Fibroblast of skin of abdomen (primary cell): ENCODE measurements at places on chromosomes 7 and 10.

- no peak for DNase-seq
Observed at GRCh38 chr7:157830331-157830730, 493.5 kb downstream of the DNAJB6 start.

- DNase-seq = no peak
Observed at GRCh38 chr10:34835908-34836508, 20.9 kb upstream of the PARD3 start.

DNA sequence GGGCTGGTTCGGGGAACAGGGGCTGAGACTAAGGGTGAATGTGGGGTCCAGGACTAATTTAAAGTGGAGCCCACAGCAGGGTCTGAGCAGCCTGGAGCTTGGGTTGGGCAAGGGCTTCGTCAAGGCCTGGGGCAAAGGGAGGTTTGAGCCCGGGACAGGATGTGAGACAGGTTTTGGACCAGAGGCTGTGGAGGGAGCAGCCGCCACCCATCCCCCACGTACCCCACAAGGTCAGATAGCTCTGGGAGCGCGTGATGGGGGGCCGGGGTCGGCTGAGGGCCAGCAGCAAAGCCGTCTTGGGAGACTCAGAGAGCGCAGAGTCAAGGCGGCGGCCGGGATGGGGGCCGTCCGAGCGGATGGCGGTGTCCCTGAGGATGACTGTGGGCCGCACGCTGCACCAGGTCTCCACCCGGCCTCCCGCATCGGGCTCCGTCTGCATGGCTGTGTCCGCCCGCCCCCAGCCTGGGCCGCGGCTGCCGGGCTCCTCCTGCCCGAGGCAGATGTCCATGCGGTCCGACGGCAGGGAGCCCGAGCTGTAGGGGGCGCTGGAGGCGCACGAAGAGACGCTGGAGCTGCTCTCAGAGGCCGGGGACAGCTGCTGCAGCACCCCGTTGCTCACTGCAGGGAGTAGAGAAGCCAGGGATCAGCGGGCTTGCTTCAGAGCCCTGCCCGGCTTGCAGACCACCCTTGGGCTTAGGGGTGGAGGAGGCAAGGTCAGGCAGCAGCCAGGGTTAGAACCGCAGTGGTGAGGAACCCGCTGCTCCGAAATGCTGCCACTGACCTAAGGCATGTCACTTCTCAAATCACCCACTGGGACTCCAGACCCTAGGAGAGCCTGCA, 12.1 kb downstream of the PDZD7 start:
- DNase-seq = peak; percentile 77

DNA sequence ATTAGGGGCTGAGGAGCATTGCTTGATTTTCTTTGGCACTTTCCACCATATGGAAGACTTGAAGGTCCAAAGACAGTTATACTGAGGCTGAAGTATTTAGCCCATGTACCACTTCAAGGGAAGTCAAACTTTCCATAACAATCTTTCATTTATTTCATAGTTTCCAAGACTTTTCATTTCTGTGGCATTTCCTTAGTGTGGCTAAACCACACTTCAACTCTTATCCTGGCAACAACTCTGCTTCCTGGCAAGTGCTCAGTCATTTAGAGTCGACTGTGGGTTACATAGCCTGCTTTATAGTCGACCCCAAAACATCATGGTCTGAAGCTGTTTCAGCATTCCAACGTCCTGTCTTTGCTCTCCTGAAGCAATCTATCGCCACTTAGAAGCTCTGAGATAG, 343.0 kb upstream of the SEMA3D start:
- peak; percentile 96 for DNase-seq

DNA sequence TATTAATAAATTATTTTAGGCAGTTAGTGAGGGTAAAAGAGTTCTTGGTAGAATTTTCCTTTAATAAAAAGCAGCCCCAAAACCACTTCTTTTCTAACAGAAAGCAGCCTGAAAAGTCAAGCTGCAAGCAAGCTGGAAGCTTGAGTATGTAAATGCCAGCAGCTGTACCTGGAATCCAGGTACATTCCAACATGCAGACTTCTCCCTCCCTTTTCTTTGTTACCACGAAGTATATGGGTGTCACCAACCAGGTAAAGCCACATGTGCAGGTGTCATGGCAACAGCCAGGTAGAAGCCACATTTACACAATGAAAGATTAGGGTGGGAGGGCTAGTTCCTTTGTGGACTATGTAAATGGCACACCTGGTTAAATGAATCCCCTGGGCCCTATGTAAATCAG, 114.6 kb downstream of the EPC1 start:
- no peak for DNase-seq

DNA sequence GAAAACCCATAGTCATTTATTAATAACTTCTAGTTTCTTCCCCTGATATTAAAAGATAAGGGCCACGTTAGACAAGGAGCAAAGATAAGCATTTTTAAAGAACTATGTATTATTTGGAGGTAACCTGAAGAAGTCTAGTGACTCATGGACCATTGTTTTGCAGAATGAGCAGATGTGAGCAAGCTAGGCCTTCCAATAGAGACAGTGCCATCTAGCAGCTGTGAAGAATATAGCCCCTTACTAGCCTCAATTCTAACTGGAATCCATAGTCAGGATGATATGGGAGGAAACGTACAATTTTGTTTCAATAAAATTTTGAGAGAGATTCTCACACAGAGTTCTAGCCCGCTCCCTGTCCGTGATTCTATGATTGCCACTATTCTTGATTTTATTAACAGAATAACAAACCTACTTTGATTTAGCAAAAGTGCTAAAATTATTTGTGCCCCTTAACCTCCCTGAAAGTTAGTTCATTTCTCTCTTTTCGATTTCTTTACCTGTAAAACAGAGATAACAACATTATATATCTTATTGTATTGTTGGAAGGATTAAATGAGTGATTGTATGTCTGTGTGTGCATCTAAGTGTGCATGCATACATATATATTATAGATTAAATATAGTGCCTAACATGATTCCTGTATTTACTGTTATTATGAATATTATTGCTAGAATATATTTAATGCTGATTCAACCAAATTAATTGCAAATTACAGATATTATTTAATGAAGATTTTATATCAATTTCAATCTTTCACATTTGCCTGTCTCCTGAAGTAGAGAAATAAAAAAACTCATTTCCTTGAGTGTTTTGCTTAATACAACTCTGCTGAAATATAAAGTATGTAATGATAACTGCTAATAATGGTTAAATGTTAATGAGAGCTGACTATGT, 22.7 kb downstream of the FAM237B start:
- DNase-seq = peak; percentile 68

DNA sequence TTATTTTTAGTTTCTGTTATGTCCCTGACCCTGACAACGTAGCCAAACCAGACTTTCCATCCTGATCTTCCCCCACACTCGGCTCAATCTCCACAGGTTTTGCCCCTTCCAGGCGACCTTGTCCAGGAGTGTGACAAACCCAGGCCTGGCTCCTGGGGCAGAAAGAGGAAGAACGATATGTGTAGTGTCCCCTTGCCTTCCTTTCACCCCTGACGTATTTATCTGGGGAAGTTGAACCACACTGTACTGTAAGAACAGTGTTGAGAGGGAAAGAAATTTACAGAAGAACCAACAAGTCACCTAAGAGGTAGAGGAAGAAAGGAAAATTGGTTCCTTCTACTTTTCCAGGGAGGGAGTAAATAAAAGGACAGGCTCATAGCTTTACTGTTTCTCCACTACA, 158.0 kb downstream of the VTI1A start:
- DNase-seq = no peak

GRCh38 chr10:126661356-126661755, 9.1 kb downstream of the C10orf90 start:
- peak; percentile 2 for DNase-seq

- DNase-seq = no peak
Observed at GRCh38 chr10:54854389-54854788, 53.4 kb upstream of the PCDH15 start.

DNA sequence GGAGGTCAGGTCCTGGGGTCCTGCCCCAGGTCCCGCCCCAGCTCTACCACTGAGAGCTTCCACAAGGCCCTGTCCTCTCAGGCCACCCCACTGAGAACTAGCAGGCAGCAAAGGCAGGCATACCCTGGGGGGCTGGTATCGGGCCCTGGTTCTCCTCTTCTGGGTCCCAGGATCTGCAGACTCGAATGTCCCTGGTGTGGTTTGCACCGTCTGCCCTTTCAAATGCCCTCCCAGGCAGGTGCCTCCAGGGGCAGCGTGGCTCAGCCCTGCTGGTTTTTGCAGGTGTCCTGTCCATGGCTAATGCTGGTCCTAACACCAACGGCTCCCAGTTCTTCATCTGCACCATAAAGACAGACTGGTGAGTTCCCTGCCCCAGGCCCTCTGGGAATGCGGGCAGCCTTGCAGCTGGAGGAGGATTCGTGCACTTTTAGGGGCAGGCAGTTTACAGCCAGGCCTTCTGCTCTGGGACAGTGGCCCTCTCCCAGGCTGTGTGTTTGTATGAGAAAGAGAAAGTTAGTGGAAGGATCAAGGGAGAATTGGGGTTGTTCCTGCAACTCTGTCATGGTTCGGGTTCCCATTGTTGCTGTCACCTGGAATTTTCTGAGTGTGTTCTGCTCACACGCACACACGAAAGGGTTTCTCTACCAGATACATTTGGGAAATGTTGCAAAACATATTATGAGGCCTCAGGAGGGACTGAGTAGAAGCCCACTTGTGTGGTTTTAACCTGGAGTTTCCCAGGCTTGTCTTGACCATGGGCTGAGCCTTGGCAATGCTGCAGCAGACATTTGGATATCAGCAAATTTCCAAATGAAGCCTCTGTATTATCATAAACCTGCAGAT, 5.0 kb downstream of the PPIF start:
- no peak for DNase-seq

DNA sequence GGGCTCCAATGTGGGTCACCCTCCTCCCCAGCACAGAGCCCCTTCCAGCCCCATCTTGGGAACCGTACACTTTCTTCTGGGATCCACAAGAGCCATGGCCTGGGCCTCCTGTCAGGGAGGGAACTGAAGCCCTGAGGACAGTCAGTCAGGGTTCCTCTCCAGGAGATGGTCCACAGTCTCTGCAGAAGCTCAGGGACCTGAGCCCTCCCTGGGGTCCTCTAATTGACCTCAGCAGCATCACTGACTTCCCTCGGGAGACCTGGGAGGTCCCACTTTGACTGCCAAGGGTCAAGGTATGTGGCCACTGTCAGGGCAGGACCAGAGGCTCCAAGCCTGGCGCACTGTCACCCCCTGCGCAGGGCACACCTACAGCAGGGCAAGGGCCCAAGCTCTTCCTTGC, 32.3 kb downstream of the NOD1 start:
- no peak for DNase-seq

DNA sequence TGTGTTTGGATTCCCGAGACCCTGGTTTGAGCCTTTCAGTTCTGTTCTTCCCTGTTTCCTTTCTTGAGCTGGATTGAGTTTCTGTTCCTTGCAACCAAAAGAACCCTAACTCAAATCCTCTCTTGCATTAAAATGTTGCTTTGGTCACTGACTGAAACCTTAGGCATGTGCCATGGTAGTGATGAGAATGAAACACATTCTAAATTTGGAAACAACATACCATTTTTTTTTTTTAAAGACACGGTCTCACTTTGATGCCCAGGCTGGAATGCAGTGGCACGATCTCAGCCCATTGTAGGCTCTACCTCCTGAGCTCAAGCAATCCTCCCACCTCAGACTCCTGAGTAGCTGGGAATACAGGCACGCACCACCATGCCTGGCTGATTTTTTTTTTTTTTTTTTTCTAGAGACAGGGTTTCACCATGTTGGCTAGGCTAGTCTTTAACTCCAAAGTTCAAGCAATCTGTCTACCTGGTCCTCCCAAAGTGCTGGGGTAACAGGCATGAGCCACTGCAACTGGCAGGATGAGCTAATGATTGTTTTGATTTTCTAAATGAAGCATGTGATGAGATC, 8.4 kb downstream of the THAP5 start:
- peak; percentile 13 for DNase-seq

DNA sequence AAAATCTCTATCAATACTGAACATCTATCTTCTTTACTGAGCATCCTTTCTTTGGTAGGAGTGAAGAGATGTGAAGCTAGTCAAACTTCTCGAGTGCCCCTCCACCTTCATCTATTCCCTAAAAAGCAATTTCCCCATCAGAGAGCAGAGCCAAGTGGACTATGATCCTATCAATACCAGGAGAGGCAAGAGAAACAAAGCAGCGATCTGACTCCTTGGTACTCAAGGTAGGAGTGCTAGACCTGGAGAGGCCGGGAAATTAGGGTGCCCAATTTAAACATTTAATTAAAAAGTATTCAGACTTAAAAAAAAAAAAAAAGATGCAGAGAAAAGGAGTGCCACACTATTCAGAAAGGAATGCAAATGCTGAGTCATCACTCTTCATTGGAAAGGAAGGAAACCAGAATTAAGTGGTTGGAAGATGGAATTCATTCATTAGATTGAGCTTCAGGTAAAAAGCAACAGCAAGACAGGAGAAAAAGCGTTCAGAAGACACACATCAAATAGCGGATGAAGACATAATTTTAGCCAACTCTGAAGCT, 1.6 kb downstream of the TIAL1 start:
- peak; percentile 68 for DNase-seq

DNA sequence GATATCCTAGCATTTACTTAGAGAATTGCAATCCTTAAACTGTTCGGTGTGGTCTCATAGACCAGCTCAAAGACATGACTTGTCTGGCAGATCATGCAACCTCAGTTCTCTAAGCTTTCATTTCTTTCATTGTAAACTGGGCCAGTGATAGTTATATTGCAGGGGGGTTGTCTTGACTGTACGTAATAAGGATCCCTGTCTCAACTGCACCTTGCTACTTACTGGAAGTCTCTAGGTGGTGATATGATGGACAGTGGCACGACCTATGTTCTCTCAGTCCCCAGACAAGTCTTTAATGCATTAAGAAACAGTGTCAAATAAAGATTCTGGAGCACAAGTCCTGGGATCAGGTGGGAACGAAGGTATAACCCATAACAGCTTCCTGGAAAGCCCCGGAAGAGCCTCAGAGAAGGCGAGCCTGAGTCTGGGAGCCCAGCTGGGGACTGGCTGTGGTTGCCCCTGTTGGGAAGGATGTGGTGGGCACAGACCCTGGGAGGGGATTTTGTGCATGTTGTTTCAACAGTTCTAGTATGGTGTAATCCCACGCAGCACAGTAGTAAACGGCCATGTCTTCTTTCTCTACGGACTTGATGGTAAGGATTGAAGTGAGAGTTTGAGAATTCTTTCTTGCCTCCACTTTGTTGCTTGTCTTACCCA, 26.0 kb upstream of the TARP start:
- DNase-seq = no peak

- peak; percentile 10 for DNase-seq
Observed at GRCh38 chr10:93926613-93927012, 32.8 kb downstream of the SLC35G1 start.

DNA sequence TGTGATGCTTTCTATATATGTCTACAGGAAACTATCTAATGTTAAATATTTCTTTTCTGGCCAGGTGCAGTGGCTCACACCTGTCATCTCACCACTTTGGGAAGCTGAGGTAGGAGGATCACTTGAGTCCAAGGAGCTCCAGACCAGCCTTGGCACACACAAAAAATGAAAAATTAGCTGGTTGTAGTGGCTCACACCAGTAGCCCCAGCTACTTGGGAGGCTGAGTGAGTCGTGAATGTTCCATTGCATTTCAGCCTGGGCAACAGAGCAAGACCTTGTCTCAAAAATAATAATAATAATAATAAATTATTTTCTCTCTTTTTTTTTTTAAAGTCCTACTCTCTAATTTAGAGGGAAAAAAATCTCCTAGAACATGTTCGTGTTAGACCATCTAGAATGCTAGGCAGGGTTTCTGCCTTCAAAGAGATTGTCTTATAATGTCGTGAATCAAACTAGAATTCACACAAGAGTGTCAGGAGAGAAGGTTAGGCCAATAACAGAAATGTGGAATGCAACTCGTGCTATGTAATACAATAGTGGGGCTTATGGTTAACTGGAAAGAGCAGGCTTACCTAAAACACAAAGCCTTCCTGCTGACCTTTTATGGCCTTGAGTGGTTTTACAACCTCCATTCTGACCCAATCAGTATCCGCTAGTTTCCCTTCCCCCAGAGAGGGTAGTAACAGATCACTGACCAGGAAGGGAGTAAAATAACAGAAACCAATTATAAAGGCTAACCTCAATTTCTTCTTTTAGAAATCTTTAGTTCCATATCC, 46.3 kb downstream of the MYOF start:
- DNase-seq = peak; percentile 52
